ENCODE measurements at places on chromosomes 11 and 22. TPM values are rescaled to one million over a fixed set of nuclear protein-coding genes. Genes with fewer than 3 reads are reported as not detected.

The DLG2 gene
- 404 TPM for polyA plus RNA-seq

The SERHL2 gene
- polyA plus RNA-seq, result 19.8 TPM

The MRGPRX3 gene
- not detected for polyA plus RNA-seq

The DCDC1 gene
- polyA plus RNA-seq, result 0.04 TPM

The C22orf42 gene
- not detected for polyA plus RNA-seq

The CCDC81 gene
- 3.4 TPM for polyA plus RNA-seq

The SULT4A1 gene
- polyA plus RNA-seq, result 49.2 TPM

The PKNOX2 gene
- 2.1 TPM for polyA plus RNA-seq

The OR51I1 gene
- not detected for polyA plus RNA-seq

The POTEH gene
- not detected for polyA plus RNA-seq

The FXYD6 gene
- 4.9 TPM for polyA plus RNA-seq

The OR52K2 gene
- not detected for polyA plus RNA-seq

The CHRM1 gene
- not detected for polyA plus RNA-seq

The TMEM45B gene
- not detected for polyA plus RNA-seq

Data from Purkinje cell (primary cell).